Heart left ventricle (tissue), 16 donors: ENCODE measurements at places on chromosomes 3 and 15.

DNA sequence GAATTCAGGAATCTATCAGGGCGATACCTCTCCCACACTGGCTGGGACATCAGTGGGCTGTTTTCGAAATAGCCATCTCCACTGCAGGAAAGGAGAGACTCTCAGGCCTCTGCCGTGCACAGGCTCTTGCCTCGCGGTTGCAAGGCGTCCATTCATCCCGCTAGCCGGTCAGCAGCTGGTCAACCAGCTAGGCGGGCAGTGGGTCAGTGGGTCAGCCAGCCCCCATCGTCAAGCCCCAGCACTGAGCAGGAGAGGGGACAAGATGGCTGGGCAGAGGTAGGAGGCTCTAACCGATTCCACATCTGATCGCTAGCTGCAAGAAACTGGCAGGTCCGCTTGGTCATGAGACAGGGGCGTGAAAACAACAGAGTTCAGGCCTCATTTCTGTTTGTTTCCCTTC, 45.1 kb downstream of the MUC4 start:
- H3K4me3 ChIP-seq: no peak overlapping the region
- no peaks in the 10 kb centered on the region for H3K4me1 ChIP-seq
- H3K27ac ChIP-seq: no peak overlapping the region

GRCh38 chr3:179027326-179027900, 44.2 kb downstream of the ZMAT3 start:
- no peak for DNase-seq
- no peak overlapping the region for H3K27ac ChIP-seq

- H3K4me1 ChIP-seq: no peaks in the 10 kb centered on the region
- H3K27ac ChIP-seq: no peak overlapping the region
- no peak overlapping the region for H3K4me3 ChIP-seq
Observed at GRCh38 chr3:62954580-62954979, 79.4 kb upstream of the CADPS start.

DNA sequence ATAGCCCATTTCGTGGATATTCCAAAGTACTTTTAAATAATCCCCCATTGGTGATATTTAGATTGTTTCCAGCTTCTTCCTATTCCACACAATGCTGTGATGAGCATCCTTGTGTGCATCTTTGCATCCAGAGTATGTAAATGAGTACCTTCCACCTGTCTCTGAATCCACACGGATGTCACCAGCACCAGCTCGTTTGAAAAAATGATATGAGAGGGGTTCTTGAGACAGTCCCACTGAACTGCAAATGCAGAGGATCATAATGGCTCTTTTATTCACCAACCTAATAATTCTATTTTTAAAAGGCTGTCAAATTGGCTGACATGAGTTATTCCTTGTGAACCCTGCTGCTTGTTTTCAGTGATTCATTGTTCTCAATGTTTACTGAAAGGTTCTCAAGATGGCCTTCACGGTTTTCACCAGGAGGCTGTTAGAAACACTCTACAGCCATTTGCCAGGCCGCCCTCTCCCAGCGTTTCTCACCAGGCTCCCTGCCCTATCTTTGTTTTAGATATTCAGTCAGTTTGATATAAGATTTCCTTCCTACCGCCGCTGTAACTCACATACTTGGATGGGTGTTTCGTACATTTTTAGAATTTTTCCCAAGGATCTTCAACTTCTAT, 96.7 kb upstream of the PTPRG start:
- no peaks in the 10 kb centered on the region for H3K36me3 ChIP-seq
- no peak overlapping the region for H3K27ac ChIP-seq
- DNase-seq: no peak
- no peaks in the 10 kb centered on the region for H3K4me1 ChIP-seq
- no peaks in the 10 kb centered on the region for H3K27me3 ChIP-seq

GRCh38 chr15:68360721-68361120, 71.2 kb downstream of the ITGA11 start:
- H3K4me3 ChIP-seq: no peak overlapping the region
- no peaks in the 10 kb centered on the region for H3K27me3 ChIP-seq
- peaks cover 31% of the 10 kb centered on the region for H3K4me1 ChIP-seq

DNA sequence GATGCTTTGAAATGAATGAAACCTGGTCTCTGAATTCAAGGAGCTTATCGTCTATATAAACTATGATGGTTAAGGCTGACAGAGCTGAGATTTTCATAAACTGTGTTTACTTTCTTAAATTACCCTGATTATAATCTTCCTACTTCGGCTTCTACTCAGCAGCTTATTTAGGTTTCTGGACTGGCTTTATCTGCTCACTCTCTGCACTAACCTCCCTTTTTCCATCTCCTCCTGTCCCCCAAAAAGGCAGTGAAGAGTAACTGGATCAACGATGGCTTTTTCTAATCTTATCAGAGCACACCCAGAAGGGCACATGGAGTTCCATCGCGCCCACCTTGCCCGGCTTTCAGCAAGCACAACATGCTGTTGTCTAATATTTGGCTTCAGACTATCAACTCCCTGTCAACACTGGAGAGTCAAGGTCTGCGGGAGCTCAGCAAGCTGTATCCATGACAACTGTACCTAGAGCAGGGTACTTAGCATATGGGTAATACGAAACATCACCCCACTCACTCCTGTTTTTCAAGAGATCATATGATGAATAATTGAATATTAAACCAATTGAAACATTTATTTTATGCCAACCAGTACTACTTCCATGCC, 417.3 kb downstream of the GABRB3 start:
- no peaks in the 10 kb centered on the region for H3K36me3 ChIP-seq
- no peak overlapping the region for H3K27ac ChIP-seq
- DNase-seq: no peak
- H3K27me3 ChIP-seq: no peaks in the 10 kb centered on the region
- no peaks in the 10 kb centered on the region for H3K4me1 ChIP-seq

GRCh38 chr3:23762214-23762613, 43.5 kb upstream of the UBE2E1 start:
- H3K4me1 ChIP-seq: peaks cover 8% of the 10 kb centered on the region
- peak overlapping the region; percentile 63 for H3K27ac ChIP-seq
- no peaks in the 10 kb centered on the region for H3K27me3 ChIP-seq
- no peaks in the 10 kb centered on the region for H3K36me3 ChIP-seq
- no peak overlapping the region for H3K4me3 ChIP-seq

DNA sequence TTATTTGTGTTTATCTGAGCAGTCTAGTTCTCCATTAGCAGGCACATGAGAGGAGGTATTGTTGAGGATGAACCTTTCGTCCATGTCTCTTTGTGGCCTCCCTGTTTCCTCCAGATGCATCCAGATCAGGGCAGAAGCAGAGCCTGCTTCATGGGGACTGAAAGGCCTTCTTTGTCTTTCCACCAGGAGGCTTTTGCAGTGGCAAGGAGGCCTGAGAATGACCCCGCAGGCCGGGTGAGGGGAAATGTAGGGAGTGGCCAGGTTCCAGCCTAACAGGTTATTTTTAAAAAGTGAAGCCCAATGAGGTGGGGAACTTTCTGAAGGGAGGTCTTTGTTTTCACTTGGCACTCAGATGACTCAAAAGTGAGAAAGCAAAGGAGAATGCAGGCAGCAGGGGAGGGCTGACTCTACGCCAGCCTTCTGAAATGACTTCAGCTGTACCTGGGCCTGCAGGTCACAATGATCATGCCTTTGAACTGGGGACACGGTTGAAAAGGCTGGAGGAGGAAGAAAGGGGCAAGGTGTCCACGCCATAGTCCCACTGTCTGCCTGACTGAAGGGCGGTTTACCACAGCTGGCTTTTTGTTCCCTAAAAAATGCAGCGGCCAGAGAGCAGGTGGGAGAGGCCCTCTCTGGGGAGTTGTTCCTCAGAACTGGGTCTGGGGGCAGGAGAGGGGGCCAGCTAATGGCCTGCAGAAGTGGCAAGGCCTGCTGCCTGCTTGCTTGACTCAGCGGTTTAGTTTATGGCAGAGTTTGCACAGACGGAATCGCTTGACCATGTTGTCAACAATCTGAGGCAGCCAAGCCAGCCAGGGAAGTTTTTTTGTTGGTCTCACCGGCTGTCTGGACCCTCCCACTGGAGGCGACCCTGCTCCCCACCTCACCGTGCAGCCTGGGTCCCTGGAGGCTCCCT, 28.7 kb downstream of the CMTM7 start:
- no peak overlapping the region for H3K4me3 ChIP-seq
- no peaks in the 10 kb centered on the region for H3K36me3 ChIP-seq
- peaks cover 33% of the 10 kb centered on the region for H3K4me1 ChIP-seq
- peak overlapping the region; percentile 88 for H3K27ac ChIP-seq
- DNase-seq: no peak

DNA sequence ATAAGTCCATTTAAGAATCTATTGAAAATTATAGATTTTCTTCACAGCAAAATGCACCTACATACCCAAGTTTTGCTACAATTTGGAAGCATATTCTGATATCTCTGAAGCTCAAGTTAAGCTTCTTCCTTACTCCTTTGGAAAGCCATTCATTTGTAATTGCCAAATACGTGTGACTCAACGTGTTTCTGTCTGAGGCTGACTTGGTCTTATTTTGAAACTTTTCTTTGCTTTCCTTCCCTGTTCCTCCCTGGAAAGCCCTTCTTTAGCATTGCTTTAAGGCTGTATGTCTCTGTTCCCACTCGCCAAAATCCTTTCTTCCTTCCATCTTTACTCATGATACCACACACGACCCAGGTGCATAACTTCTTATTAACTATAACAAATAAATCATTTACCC, 232.0 kb downstream of the ZBBX start:
- no peak overlapping the region for H3K4me3 ChIP-seq
- no peaks in the 10 kb centered on the region for H3K27me3 ChIP-seq
- no peaks in the 10 kb centered on the region for H3K36me3 ChIP-seq
- DNase-seq: no peak
- H3K27ac ChIP-seq: no peak overlapping the region
- no peaks in the 10 kb centered on the region for H3K4me1 ChIP-seq

DNA sequence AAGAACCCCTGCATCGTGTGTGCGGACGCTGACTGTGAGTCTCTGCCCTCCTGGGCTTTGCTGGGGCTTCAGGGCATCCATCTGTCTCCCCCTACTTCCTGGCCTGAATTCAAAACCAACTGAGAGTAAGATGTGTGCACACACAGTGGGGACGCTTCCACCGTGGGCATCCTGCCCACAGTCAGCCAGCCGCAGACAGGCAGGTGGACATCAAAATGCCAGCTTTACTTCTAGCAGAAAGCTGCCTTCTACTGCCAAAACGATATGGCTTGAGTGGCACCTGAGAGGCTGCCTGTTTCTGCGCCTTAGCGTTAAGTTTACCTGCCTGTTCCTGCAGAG, 18.5 kb downstream of the ALDH1A3 start:
- H3K27me3 ChIP-seq: no peaks in the 10 kb centered on the region
- no peak overlapping the region for H3K27ac ChIP-seq
- DNase-seq: no peak
- no peak overlapping the region for H3K4me3 ChIP-seq
- peaks cover 38% of the 10 kb centered on the region for H3K4me1 ChIP-seq

DNA sequence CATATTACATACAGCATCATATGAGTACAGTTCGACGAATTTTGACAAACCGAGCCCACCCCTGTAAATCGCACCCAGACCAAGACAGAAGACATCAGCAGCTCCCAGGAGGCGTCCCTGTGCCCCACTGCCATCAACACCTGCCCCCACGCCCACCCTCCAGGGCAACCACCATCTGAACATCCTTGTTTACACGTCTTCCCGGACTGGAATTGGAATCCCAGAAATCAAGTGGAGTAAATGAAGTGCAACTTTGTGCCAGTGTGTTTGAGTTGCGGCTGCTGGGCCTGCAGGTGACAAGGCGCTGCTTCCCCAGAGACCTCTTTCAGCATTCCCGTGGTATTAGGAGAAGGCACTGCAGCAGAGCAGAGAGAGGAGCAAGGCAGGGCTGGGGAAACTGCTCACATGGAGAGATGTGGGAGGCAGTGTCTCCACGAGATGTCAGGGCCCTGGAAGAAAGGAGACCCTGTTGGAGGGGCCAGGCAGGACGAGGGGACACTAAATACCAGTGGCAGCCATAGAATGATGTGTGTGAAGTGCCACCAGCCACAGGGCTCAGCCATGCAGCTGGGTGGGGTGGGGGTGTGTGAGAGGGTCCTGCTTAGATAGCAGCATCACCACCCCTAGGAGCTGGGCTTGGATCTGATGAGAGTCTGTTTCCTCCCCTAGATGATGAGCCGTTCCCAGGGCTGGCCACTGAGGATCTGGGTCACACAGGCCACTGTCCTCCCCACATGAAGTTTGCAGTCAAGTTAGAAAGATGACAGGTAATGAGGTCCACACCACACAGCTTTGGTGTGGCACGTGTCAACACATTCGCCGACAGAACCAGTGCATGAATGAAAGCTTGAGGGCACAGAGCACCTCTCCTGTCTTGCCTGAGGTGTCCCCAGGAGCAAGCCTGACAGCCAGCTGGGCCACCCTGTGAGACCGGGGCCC, 33.4 kb upstream of the PCSK6 start:
- H3K4me3 ChIP-seq: no peak overlapping the region
- no peak overlapping the region for H3K27ac ChIP-seq
- no peak for DNase-seq
- no peaks in the 10 kb centered on the region for H3K27me3 ChIP-seq

DNA sequence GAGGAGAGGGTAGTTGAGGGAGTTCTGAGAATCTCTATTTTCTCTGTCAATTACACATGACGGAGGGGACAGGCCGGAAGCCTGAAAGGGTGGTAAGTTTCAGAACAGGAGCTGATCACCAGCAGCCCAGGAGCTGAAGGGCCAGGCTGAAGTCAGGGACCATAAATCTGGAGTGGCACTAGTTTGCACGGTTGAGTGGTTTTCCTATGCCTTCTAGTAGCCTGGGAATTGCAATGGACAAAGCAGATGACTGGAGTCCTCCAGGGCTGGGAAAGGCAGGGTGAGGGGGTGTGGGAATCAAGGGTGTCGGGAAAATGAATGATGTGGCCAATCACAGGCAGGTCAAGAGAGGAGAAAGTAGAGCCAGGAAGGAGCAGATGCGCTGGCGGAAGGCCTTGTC, 72.5 kb downstream of the MAGEF1 start:
- DNase-seq: no peak
- peaks cover 37% of the 10 kb centered on the region for H3K4me1 ChIP-seq
- no peak overlapping the region for H3K4me3 ChIP-seq
- no peak overlapping the region for H3K27ac ChIP-seq
- no peaks in the 10 kb centered on the region for H3K27me3 ChIP-seq
